ENCODE measurements at places on chromosomes 16 and 17.
A peak's percentile ranks its signal among the peaks of the same experiment; 100 is the strongest.

DNA sequence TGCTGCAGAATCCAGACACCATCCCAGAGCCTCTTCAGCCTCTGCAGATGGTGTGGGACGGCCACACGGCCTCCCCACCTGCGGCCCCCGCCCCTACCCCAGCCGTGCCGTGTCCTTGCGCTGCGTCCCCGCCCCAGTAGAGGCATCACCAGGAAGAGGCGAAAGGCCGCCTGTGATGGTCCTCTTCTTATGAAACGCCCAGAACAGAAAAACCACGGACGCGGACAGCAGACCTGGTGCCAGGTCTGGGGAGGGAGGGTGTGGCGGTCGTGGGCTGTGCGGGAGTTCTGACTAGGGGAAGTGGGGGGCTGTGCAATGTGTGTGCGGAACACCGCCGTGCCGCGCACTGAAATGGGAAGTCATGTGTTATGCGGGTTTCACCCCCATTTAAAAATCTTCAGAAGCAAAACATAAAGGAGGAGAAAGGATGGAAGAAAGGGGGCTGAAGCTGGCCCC lies 25.5 kb downstream of the ACSF3 start:
- no peak for DNase-seq

DNA sequence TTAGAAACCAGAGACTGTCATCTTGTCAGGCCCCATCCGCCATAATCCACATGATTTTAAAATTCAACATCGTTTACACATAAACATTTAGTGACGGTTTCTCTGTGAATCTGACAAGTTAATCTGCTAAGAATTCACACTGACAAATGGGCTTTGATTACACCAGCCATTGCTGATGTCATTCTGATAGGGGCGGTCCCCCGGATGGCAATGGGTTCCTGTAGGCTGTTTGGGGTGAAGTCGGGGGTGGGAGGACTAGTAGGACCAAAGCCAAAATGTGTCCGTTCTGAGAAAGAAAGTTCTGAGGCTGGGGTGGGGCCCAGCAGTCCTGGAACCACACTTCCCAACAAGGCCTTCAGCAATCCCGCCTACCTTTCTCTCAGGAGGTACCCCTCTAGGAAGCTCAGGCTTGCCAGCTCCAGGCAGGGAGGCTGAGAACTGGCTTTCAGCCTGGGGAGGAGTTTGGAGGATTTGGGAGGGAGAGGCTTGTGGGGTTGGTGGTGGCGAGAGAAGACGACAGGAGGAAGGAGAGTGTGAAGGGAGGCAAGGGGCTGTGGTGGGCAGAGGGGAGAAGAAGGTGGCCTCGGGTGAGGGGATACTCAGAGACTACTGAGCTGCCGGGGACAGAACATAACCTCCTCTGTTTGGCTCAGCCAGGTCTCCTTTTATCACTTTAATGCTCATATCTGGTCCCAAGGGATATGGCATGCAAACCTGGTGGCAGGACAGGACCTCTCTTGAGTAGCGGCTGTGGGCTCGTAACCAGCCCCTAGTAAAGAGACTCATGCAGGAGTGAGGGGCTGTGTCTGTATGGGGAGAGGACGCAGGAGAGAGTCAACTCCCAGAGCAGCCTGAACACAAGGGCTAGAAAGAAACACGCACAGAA lies 8.6 kb downstream of the HIC1 start:
- no peak for DNase-seq

- no peak for DNase-seq
These were observed 25.0 kb upstream of the C16orf78 start for GRCh38 chr16:49348408-49349176.

GRCh38 chr17:64126918-64127317 lies 3.0 kb downstream of the ERN1 start:
- DNase-seq = no peak

- DNase-seq = no peak
These were observed 9.4 kb upstream of the NPTX1 start for GRCh38 chr17:80485846-80486245.

- no peak for DNase-seq
These were observed 37.2 kb downstream of the HAPSTR1 start for GRCh38 chr16:9128346-9129342.

DNA sequence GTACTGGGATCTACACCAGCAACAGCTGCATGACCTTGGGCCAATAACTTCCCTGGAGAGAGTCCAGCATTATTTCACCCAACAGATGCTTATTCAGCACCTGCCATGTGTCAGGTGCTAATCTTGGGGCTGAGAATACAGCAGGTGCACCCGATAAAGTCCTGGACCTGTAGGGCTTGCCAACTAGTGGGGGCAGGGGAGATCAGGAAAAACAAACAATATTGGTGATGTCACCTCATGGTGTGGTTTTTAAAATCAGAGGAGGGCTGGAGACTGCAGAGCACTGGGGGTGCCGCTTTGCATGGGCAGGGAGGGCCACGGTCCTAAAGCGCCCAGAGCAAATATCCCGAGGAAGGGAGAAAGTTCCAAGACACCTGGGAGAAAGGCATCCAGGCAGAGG lies 218.8 kb downstream of the C16orf95 start:
- DNase-seq = no peak

DNA sequence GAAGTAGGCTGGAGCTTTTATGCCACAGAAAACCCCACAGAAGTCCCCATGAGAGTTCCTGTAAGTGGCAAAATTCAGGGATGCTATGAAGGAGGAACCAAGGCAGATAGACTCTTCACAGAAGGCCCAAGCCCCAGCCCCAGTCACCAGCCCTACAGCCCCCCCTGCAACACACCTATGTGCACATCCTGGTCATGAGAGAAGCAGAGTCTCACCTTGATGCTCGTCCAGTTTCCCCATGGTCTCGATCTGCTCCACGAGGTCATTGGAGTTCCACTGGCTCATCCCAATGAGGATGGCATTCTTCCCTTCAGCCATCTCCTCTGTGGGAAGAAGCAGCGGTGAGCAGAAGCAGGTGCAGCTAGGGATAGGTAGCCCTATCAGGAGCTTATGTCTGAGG lies 31.2 kb downstream of the PITPNM3 start:
- no peak for DNase-seq

DNA sequence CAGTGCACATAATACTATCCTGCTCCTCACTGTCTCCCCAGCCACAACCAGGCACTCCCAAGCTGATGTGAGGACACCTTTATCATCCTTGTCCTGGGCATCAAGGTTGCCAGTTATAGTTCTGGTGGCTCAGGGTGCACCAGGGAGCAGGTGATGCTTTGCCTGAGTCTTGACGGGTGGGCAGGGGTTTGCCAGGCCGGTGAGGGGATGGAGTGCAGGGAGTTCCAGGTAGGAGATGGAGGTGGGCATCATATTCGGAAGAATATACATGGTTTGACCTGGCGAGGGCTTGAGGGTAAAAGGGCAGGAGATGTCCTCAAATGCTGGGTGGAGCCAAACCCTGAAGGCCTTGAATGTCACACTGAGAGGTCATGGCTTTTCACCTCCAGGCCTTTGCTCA lies 115.8 kb upstream of the CRHR1 start:
- DNase-seq = no peak

DNA sequence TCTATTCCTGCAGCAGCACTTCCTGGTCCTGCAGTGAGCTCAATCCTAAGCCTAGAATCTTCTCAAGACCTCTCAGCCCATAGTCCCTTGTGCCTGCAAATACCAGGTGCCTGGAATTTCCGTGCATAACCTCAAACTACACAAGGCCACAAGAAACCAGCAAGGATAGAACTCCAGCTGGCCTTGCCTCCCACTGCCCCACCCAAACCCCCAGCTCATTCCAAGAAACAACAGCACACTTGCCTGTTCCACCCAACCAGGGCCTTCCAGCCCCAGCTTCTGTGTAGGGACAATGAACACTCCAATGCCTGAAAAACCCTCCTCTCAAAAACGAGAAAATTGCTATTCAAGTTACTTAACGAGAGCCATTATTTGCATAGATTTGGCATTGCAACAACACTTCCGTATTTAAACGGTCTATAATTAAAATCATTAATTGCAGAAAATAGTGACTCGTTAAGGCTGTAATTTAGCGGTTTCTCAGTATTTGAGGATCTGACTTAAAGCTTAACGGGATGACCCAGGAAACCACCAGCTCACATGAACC lies 147.0 kb downstream of the C16orf78 start:
- no peak for DNase-seq

DNA sequence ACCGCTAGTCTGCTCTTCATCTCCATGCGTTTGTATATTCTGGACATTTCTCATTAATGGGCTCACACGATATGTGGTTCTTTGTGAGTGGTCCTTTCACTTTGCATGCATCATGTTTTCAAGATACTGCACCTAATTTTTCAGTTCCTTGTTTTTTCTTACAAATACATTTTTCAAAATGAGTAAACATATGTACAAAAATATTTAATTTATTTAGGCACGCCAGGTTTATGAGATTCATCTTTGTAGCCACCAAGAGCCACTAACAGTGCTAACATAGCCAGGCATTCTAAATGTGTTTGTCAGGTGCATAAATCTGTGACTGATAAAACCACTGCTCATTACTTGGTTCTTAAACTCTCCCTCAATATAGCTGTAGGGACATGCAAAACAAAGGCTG lies 375.3 kb downstream of the WWOX start:
- DNase-seq = no peak

DNA sequence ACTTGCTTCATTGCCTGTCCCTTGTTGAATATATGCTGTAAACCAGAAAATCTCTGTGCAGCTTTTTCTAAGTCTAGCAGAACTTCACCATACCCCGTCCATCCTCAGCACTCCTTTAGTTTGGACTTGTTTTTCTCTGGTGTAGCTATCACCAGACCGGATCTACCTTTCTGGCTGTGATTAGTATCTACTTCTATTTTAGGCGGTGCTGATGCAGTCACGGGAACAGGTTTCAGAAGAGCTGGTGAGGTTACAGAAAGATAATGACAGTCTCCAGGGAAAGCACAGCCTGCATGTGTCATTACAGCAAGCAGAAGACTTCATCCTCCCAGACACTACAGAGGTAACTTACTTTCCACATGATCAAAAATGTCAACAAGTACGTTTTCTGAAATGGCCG lies 46.4 kb downstream of the NUP88 start:
- DNase-seq = no peak

GRCh38 chr17:3667366-3668278 lies 756 bp downstream of the TAX1BP3 start:
- DNase-seq = no peak

GRCh38 chr17:16361874-16362273 lies 8.6 kb upstream of the CENPV start:
- no peak for DNase-seq

GRCh38 chr17:49361129-49361901 lies 735 bp downstream of the ZNF652 start:
- DNase-seq = peak; percentile 73

GRCh38 chr17:7841396-7841914 lies 7.4 kb downstream of the KDM6B start:
- peak; percentile 93 for DNase-seq

DNA sequence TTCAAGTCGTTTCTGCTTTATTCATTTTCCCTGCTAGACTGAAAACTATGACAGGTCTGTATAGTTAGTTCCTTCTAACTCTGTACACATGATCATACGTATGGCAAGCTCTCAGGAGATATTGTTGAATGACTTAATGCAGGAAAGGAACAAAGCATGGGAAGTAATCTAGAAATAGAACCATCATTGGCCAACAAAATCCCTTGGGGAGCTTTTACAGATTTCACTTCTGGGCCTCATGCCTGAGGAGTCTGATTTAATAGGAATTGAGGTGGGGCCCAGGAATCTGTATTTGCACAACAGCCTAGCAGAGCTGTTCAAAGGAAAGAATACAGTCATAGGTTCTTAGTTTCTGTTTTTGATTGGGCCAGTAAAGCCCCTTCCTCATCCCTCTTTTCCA lies 229.2 kb downstream of the MAP2K6 start:
- no peak for DNase-seq

GRCh38 chr17:78416791-78417530 lies 38.5 kb downstream of the PGS1 start:
- no peak for DNase-seq

DNA sequence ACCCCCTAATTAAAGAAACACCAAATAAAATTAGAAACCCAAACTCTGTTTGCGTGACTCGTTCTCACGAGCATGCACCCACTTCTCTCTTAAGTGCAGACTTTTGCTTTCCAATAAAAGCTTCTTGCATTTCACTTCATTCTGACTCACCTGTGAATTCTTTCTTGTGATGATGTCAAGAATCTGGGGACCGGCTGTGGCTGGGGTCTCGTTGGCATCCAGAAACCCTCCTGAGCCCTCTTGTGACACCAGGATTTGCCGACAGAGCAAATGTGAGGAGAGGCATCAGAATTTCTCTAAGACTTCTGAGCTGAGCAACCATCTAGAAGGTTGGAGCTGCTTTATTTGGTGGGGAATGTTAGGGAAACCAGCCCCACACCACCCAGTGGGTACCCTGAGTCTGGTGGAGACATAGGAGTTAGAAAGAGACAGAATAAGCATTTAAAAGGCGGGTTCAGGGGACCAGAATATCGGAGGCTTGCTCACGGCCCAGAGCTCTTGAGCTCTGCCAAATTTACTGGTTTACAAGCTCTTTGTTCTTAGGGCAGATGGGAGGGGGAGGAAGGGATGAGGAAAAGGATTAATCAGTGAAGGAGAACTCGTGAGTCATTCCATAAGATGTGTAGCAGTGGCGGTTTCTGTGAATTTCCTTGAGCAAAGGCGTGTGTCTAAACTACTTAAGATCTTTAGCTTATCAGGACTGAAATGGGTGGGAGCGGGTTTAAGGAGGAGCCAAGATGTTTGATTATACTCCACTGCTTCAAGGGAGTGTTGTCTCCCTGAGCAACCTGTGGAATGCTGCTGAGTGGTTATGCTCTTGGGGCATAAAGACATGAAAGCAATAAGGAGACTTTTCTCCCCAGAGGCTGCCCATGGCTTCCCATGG lies 24.2 kb upstream of the TMC5 start:
- DNase-seq = no peak

DNA sequence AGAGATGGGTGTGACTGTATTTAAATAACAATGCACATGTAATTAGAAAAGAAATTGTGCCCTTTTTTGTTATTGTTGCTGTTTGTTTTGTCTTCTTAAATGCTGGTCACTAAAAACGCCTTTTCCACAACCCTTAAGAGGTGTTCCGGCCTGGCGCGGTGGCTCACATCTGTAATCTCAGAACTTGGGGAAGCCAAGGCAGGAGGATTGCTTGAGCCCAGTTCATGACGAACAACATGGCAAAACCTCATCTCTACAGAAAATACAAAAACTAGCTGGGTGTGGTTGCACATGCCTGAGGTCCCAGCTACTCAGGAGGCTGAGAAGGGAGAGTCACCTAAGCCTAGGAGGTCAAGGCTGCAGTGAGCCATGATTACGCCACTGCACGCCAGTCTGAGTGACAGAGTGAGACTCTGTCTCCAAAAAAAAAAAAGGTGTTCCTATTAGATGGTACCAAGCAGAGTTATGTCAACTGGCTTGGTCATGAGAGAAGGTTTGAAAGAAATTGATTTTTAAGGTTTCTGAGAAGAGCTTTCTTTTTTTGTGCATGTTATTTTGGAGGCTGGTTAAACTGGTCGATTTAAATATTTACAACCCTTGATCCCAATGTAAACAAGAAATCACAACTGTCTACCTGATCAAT lies 23.5 kb upstream of the RFFL start:
- no peak for DNase-seq

GRCh38 chr16:63613701-63614100 lies 1508.2 kb downstream of the CDH11 start:
- no peak for DNase-seq

All from activated T-helper 1 cell treated with anti-CD3 and anti-CD28 coated beads, Interleukin-2, amount 50 U/mL, for 16 hours (primary cell).